ENCODE measurements at places on chromosomes 5 and 9. TPM values are rescaled to one million over a fixed set of nuclear protein-coding genes. Genes with fewer than 3 reads are reported as not detected.
A peak's percentile ranks its signal among the peaks of the same experiment; 100 is the strongest.

The PCDHGA6 gene
- polyA plus RNA-seq = 3.9 TPM

GRCh38 chr5:136435946-136436543 is 70.7 kb upstream of the TRPC7 start:
- DNase-seq = no peak
- no peak overlapping the region for H3K27ac ChIP-seq
- H3K4me3 ChIP-seq = no peak overlapping the region
- H3K27me3 ChIP-seq = no peaks in the 10 kb centered on the region
- no peaks in the 10 kb centered on the region for H3K36me3 ChIP-seq

DNA sequence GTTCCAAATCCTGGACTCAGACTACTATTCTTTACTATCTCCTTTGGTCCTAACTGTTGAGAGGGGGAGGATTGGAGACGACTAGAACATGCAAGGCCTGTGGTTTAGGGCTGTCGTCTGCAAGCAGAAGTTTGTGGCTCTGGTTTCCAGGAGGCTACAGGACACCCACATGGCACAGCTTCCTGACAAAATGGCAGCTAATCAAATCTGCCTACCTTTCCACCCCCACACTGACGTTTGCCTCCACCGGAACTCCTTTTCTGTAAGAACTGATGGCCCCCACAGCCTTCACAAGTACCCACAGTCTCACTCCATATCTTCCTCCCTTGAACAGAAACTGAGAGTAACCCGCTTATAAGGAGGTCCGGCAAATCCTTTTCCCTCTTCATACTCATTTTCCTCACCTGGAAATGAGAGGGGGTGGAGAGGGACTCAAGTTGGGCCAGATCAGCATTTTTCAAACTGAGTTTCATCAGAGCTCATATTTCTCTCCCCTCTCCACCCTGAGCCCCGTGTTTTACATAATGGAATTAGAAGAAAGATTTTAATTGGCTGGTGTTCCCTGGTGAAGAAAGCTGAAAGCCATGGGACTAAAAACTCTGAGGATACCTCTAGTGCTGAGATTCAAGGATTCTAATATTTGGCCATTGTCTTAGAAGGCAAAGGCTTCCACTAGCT is 5.2 kb downstream of the SLC31A2 start:
- H3K4me3 ChIP-seq = no peak overlapping the region
- H3K36me3 ChIP-seq = peaks cover 2% of the 10 kb centered on the region
- H3K27me3 ChIP-seq = no peaks in the 10 kb centered on the region
- no peak for DNase-seq

DNA sequence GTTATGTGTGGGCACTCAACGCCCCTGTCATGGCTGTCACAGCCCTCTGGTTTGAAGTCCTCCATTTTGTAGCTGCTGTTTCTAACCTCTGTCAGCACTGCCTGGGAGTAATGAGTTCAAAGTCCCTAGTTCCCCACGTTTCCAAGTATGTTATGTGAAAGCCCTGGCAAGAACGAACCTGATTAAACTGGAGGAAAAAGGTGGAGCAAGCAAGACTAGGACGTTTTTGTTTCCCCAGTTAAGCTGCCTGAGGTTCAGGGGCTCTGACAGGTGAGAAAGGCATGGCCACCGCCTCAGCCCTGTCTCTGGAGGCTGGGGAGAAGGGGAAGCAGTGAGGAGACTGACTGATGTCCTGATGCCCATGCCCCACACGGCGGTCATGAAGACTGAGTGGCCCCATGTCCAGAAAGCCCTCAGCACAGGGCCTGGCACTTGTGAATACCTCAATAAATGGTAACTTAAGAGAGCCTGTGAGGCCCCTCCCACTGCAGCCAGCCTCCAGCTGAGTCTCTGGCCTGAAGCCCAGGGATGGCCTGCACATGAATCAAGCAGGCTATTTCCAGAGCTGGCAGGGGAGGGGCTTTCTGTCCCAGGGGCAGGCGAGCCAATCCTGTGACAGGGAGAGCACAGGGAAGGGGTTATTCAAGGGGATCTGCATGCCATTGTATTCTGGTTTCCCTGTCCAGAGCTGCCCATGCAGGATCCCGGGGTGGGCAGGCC is 61.8 kb downstream of the PFDN1 start:
- DNase-seq = peak; percentile 90
- no peaks in the 10 kb centered on the region for H3K27me3 ChIP-seq
- H3K36me3 ChIP-seq = no peaks in the 10 kb centered on the region
- peaks cover 30% of the 10 kb centered on the region for H3K4me1 ChIP-seq

- no peaks in the 10 kb centered on the region for H3K27me3 ChIP-seq
- DNase-seq = no peak
- no peaks in the 10 kb centered on the region for H3K4me1 ChIP-seq
- no peak overlapping the region for H3K27ac ChIP-seq
Observed at GRCh38 chr9:135551031-135551430, 5.1 kb downstream of the OBP2A start.

DNA sequence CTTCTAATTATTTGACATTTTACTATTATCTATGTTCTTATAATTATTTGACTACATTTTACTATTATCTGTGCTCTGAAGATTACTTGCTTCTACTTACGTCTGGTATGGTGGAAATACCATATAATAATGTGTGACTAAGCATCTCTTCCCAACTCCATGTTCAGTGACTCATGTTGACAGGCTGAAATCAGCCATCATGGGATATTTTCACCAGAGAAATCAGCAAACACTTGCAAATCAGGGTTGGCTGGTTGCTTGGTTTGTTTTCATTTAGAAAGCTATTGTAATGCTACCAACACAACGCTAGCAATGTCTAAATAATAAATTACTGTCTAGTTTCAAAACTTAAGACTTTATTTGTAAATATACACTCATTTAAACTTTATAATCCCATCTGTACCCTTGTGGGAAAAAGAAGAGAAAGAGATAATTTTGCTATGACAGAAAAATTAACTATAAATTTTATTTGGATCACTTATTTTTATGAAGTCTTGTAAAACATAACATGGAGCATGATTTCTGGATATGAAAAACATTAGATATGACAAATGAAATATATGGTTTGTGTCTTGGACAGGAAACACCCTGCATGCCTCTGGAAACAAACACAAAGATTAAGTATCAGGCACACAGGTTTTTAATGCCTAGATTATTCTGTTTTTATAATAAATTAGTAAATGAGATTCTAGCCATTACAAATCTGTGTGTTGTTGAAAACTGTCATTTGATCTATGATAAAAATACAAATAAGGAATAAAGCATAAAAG is 337.6 kb downstream of the BNC2 start:
- H3K27ac ChIP-seq = peak overlapping the region; percentile 53
- H3K4me1 ChIP-seq = peaks cover 8% of the 10 kb centered on the region
- H3K4me3 ChIP-seq = no peak overlapping the region
- H3K27me3 ChIP-seq = no peaks in the 10 kb centered on the region

The MSX2 gene
- polyA plus RNA-seq = 4.5 TPM

DNA sequence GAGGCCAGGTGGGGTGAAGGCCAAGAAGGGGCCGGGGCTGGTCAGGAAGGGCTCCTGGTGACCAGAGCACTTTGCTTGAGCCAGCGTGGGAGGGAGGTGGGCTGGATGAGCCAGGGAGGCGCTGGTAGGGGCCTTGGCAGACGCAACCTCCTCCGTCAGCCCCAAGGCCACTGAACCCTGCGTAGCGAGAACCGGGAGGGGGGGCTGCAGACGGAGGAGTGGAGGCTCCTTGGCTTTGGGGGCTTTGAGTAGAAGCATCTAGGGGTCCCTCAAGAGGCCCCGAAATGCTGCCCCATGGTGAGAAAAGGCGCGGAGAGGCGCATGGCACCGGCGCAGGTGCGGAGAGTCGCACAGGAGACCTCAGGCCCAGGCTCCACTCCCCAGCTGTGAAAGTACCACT is 1888.0 kb upstream of the CDH9 start:
- H3K27me3 ChIP-seq = no peaks in the 10 kb centered on the region
- no peaks in the 10 kb centered on the region for H3K36me3 ChIP-seq
- no peaks in the 10 kb centered on the region for H3K4me1 ChIP-seq
- no peak for DNase-seq

GRCh38 chr5:132193165-132193694 is 34.4 kb downstream of the P4HA2 start:
- H3K27me3 ChIP-seq = no peaks in the 10 kb centered on the region
- H3K27ac ChIP-seq = no peak overlapping the region
- DNase-seq = no peak
- H3K4me3 ChIP-seq = no peak overlapping the region

GRCh38 chr5:113552620-113553019 is 39.1 kb downstream of the YTHDC2 start:
- H3K4me1 ChIP-seq = no peaks in the 10 kb centered on the region
- H3K4me3 ChIP-seq = no peak overlapping the region
- no peak for DNase-seq
- no peak overlapping the region for H3K27ac ChIP-seq
- peaks cover 2% of the 10 kb centered on the region for H3K36me3 ChIP-seq

- H3K27ac ChIP-seq = peak overlapping the region; percentile 70
- H3K36me3 ChIP-seq = no peaks in the 10 kb centered on the region
- H3K27me3 ChIP-seq = peaks cover 8% of the 10 kb centered on the region
Observed at GRCh38 chr9:130936285-130937117, 2.5 kb downstream of the FIBCD1 start.

The TAS2R1 gene
- not detected for polyA plus RNA-seq

GRCh38 chr9:727767-728166 is 113.7 kb upstream of the DMRT1 start:
- no peak overlapping the region for H3K4me3 ChIP-seq
- H3K36me3 ChIP-seq = peaks cover 4% of the 10 kb centered on the region
- H3K4me1 ChIP-seq = no peaks in the 10 kb centered on the region

DNA sequence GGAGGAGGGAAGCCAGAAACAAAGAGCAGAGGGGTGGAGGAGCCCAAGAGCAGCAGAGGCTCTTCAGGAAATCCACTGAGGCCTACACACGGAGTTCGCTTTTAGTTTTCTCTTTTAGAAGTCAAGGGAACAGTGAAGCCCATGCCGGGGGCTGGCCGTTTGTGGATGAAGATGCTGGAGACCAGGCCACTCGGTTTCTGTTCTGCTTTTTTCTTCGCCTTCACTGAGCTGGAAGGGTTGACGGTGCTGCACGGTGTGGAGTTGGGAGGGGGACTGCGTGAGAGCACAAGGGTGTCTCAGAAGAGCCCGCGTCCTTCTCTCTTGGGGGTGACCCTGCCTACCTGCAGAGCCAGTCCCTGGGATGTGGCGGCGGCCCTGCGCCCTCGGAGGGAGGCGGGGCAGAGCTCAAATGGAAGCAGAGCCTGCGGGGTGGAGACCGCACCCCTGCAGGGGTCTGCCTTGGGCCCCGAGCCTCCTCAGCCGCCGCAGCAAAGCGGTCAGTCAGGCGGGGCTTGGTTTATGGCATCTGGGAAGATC is 68.5 kb upstream of the CACNA1B start:
- peaks cover 12% of the 10 kb centered on the region for H3K36me3 ChIP-seq
- H3K4me1 ChIP-seq = no peaks in the 10 kb centered on the region
- DNase-seq = no peak

DNA sequence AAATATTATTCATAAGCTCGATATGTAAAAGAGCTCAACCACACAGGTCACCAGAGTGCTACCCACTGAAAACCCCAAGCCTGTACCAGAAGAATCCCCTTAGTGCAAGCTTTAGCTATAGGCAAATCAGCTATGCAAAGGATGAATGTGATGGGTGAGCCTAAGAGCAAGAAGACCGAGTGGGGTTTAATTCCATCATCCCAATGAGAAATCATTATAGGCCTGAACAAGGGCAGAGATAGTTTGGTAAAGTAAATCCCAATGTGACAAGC is 21.8 kb downstream of the ELOVL7 start:
- H3K27me3 ChIP-seq = no peaks in the 10 kb centered on the region
- DNase-seq = no peak
- no peaks in the 10 kb centered on the region for H3K4me1 ChIP-seq

- DNase-seq = no peak
- no peak overlapping the region for H3K4me3 ChIP-seq
- H3K27me3 ChIP-seq = no peaks in the 10 kb centered on the region
- no peaks in the 10 kb centered on the region for H3K4me1 ChIP-seq
- H3K36me3 ChIP-seq = no peaks in the 10 kb centered on the region
Observed at GRCh38 chr5:171920765-171921391, 85.6 kb downstream of the FBXW11 start.
